ENCODE measurements at places on chromosomes 3 and 15. TPM values are rescaled to one million over a fixed set of nuclear protein-coding genes. Genes with fewer than 3 reads are reported as not detected.

Gene GPR15
- not detected for total RNA-seq

Gene SKOR1
- 0.17 TPM for total RNA-seq

Gene FBXO40
- not detected for total RNA-seq

Gene SLC27A2
- total RNA-seq = 0.26 TPM

Gene CHRM5
- total RNA-seq = not detected

Gene STRA6
- total RNA-seq = 0.59 TPM

Gene CLDN16
- 0.30 TPM for total RNA-seq

Gene AADACL2
- total RNA-seq = not detected

Gene PRR20G
- not detected for total RNA-seq

Gene IFRD2
- total RNA-seq = 53.4 TPM

Gene CAPN3
- total RNA-seq = 1.6 TPM

Gene SNRPN
- total RNA-seq = 155 TPM

Gene RETNLB
- not detected for total RNA-seq

Gene GRAMD2A
- total RNA-seq = 0.46 TPM

Gene DCBLD2
- total RNA-seq = 450 TPM

Gene SH2D7
- total RNA-seq = not detected

Gene NOP10
- total RNA-seq = 132 TPM

Gene LTK
- total RNA-seq = 0.07 TPM

Gene CP
- 42.1 TPM for total RNA-seq

Gene GP5
- total RNA-seq = 0.69 TPM

Gene OXSM
- total RNA-seq = 9.8 TPM

Gene USP4
- total RNA-seq = 30.0 TPM

Gene ZDHHC19
- total RNA-seq = not detected

Gene FBN1
- total RNA-seq = 2,749 TPM

Gene THRB
- 0.83 TPM for total RNA-seq

Gene OR5K4
- not detected for total RNA-seq

Gene HRH1
- total RNA-seq = 21.6 TPM

Gene TNFSF10
- total RNA-seq = 1.1 TPM

Gene DNASE1L3
- total RNA-seq = 0.07 TPM

Gene PLA2G4E
- not detected for total RNA-seq

Gene RGMA
- total RNA-seq = 1.3 TPM

Gene IMPG2
- 0.33 TPM for total RNA-seq

Gene IQCH
- total RNA-seq = 5.0 TPM

Data from smooth muscle cell of the pulmonary artery (primary cell).